ENCODE measurements at places on chromosomes 4 and X.

DNA sequence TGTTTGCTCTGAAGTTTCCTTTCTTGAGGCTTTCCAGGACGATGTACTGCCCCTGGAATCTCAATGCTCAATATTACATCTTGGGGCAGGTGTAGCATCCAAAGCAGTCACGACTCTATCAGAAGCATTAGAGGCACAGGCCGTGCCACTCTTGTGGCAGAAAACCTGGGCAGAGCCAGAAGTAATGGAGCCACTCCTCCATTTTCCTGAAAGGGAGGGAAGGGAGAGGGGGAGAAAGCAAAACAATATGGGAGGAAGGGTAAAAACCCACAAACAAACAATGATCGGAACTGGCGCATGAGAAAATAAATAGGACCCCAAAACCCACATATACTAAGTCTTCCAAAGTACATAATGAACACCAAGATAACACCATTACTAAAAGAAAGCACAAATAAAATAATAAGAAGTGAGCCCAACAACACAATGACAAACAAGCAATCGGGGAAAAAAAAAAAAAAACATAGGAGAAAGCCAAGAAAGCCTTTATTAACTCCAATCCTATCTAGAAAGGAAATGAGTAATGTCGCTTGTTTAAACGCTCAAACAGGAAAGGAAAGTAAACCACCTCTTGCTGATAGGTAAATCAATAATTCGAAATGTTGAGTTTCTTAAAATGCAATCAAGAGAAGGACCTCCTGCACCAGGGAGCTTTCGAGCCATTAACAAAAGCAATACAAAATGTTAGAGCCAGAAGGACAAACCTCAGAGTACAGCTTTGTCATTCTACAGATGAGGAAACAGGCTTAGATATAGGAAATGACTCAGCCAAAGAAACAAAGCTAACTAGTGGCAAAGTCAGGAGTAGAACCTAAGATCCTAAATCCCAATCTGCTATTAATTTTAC lies 117.4 kb downstream of the ATRX start:
- no peak for DNase-seq

GRCh38 chrX:30577362-30577991 lies at the start of gene TASL:
TASL (minus strand) TSS chrX:30577766; CDS start chrX:30560355, 17,411 bp downstream.
- DNase-seq: peak; percentile 74

- no peak for DNase-seq
Observed at GRCh38 chr4:95949136-95949765, 109.4 kb downstream of the PDHA2 start.

GRCh38 chr4:122772311-122772710 lies 39.8 kb downstream of the BBS12 start:
- no peak for DNase-seq

DNA sequence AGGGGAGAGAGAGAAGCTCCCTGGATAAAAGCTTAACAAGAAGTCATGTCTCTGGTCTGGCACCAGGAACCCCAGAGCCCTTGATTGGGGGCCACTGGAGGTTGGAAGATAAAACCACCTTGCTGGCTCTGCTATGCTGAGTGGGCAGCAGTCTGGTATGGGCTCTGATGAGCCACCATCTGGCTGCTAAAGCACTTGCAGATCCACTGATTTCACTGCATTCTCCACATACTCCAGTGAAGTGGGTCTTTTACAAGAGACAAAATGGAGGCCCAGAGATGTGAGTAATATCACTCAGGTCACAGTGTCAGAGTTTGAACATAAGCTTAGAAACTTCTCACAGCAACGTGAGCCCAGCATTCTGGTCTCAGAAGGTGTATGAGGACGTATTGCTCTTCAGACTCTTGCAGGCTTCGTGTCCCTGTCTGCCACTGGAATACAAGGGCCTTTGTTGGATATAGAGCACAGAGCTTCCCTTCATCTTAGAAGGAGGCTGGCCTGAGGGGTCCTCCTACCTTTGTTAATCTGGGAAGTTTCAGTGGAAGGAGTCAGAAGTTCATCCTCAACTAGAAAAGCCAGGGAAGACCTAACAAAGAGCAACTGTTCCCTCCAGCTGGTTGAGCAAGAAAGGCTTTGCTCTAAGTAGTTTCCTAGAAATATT lies 11.8 kb downstream of the CLDN2 start:
- no peak for DNase-seq

- no peak for DNase-seq
Observed at GRCh38 chr4:53671757-53672156, 80.5 kb upstream of the LNX1 start.

- DNase-seq: no peak
Observed at GRCh38 chr4:145019346-145019745, 78.7 kb downstream of the ANAPC10 start.

GRCh38 chrX:119343856-119344255 lies 55.3 kb upstream of the SLC25A43 start:
- no peak for DNase-seq

GRCh38 chr4:39641451-39641850 lies 2.8 kb upstream of the SMIM14 start:
- DNase-seq: no peak

DNA sequence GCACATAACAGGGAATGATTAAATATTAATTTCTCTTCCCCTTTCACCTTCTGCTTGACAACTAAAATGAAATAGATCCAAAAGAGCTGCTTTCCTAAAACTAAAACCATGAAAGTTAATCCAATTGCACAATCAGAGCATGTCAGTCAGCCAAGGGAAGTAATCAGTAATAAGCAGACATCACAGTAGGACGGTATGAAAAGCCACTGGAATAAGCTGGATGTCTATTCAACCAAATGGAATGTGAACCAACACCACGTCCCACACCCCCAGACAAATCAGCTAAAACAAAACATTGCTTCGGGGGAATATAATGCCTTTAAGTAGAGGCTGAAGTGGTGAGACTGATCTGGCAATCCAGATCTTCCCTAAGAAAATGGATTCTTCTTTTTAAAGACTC lies 859.4 kb upstream of the FTHL17 start:
- no peak for DNase-seq

- DNase-seq: no peak
Observed at GRCh38 chr4:122100508-122100907, 51.6 kb upstream of the BLTP1 start.

DNA sequence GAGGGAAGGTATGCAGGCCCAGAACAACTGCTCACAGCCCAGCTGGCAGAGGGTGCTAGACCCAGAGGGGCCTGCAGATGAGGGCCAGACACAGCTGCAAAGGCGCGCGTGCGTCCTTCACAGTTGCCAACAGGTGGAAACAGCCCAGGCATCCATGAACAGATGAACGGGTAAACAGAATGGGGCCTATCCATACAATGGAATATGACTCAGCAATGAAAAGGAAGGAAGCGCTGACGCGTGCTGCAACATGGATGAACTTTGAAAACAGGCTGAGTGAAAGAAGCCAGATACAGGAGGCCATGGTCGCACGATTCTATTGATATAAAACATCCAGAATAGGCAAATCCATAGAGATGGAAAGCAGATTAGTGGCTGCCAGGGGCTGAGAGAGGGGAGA lies 83.1 kb upstream of the DDX3X start:
- no peak for DNase-seq

DNA sequence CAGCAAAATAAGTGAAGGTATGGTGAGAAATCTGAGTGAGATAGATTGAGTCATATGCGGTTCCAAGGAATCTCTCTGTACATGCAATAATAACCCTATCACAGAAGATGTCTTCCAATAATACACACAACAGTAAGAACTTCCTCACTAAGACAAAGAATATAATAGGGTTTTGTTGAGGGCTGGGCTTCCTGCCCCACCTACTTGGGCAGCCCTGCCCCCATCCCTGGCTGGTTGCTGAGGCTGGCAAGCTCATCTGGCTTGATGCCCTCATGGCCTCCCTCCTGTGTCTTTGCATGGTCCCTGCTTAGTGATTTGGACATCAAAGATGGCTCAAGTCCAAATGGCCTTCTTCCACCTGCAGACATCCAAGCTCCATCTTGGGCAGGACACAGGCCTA lies 2.7 kb downstream of the GEMIN8 start:
- DNase-seq: no peak

GRCh38 chrX:83160096-83160495 lies 348.0 kb upstream of the POU3F4 start:
- no peak for DNase-seq

GRCh38 chr4:89218587-89218986 lies 89.0 kb downstream of the GPRIN3 start:
- no peak for DNase-seq

DNA sequence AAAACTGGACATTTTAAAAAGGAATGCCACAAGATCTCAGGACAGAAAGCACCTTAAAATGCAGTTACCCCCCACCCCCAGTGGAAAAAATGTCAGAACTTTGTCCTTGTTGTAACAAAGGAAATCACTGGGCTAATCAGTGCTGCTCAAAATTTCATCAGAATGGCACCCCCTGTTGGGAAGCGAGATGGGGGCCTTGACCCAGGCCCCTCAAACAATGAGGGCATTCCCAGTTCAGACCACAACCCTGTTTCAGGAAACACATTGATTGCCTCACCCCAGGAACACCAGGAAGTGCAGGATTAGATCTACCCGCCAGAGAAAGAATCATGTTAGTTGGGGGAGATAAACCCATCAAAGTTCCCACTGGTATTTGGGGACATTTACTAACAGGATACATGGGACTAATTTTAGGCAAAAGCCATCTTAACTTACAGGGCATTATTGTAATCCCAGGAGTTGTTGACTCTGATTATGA lies 16.4 kb downstream of the SPIN2B start:
- DNase-seq: no peak

GRCh38 chrX:69362354-69362753 lies 141.8 kb upstream of the NALF2 start:
- no peak for DNase-seq

- DNase-seq: no peak
Observed at GRCh38 chr4:8550691-8551090, 29.5 kb upstream of the GPR78 start.

GRCh38 chr4:88442689-88443191 lies 14.2 kb upstream of the HERC5 start:
- DNase-seq: no peak

DNA sequence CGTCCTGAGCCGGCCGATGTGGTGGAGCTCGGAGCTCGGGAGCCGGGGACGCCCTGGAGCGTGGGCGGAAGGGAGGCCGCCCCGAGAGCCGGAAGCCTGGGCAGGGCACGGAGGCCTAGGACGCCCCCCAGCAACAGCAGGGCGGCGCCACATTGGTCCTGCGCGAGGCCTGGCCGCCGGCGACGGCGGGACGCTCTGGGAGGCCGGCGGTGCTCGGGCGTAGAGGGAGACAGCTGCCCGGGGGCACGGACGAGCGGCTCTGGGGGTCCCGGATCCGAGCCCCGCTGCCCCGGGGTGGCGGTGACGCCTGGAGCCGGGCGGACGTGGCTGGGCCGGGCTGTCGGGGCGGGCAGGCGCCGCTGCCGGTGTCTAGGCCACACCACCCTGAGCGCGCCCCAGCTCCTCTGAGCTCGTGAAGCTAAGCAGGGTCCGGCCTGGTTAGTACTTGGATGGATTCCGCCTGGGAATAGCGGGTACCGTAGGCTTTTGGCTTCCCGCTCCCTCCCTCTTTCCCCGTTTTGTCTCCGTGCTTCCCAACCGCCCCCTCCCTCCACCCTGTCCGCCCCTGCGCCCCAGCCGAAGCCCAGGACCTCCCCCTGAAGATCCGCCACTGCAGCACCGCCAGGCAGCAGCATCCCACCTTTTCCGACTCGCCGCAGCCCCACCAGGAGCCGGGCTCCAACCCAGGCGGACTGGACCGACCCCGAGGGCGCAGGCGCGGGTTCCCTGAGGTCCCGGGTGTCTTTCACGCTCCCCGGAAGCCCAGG lies 12.1 kb downstream of the FRG2 start:
- no peak for DNase-seq

DNA sequence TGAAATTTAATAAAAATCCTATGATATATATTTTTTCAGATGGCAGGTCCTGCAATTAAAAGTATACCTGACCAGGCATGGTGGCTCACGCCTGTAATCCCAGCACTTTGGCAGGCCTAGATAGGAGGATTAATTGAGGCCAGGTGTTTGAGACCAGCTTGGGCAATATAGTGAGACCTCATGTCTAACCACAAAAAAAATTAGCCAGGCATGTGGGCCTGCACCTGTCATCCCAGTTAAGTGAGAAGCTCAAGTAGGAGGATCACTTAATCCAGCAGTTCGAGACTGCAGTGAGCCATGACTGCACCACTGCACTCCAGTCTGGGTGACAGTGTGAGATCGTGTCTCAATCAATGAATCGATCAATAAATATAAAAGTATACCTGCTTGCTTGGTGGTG lies 2.5 kb downstream of the OCIAD2 start:
- no peak for DNase-seq

GRCh38 chrX:46611658-46612362 lies 38.2 kb downstream of the CHST7 start:
- no peak for DNase-seq

DNA sequence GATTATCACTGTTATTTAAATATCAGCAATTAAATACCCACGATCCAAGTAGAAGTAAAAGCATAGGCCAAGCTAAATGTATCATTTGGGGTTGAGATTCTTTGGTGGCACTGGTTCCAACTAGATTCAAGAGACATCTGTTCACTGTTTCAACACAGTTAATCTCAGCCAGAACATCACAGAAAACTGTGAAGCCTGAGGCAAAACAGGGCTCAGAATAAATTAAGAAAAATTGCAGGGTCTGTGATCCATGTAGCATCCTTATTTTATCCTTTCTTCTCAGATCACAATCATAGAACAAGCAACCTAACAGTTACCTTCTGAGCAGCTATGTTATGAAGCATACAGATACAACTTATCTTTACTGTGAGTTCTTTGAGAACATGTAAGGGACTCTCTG lies 23.7 kb downstream of the YTHDC1 start:
- DNase-seq: no peak

DNA sequence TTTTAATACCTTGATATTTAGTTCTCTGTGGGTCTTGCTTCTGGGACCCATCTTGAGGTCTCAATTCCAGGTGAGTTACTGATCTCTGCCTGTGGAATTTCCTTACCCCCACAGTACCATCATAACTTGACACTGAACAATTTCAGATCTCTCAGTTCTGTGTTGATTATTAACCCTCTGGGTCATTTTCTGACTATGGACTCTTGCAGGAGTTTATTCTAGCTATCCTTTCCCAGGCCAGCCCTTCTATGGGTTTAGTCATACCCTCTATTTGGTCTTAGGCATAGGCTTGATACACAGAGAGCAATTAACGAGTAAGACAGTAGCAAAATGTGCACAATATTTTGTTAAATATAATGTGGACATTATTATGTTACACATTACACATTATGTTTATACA lies 3.7 kb upstream of the SPARCL1 start:
- no peak for DNase-seq

GRCh38 chr4:175823015-175823742 lies 11.1 kb upstream of the GPM6A start:
- no peak for DNase-seq

GRCh38 chr4:57162499-57163019 lies 52.4 kb upstream of the IGFBP7 start:
- no peak for DNase-seq

DNA sequence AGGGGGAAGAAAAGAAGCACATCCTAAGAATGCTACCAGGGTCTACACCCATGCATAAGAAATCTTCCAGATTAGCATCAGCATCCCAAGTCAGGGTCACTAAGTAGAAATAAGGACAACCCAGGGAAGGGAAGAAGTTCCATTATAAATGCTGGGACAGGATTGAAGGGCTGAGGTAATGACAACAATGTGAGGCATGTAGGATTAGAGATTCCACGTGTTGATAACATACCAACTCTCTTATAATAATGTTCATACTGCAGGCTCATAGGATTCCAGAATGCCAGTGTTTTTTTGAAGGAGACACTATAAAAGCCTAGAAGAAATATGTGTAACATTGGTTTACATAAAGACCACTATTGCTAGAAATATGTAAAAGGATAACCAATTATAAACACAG lies 201.2 kb downstream of the MID1IP1 start:
- DNase-seq: no peak

- no peak for DNase-seq
Observed at GRCh38 chrX:9420275-9421265, 44.3 kb upstream of the TBL1X start.

GRCh38 chrX:111040377-111041017 lies 55.5 kb upstream of the PAK3 start:
- DNase-seq: no peak
